ENCODE measurements at places on chromosomes 3 and 15. TPM values are rescaled to one million over a fixed set of nuclear protein-coding genes. Genes with fewer than 3 reads are reported as not detected.

GOLGA6L10 gene
- total RNA-seq = 4.0 TPM

GPR160 gene
- total RNA-seq = 16.7 TPM

TMIE gene
- 0.90 TPM for total RNA-seq

CCDC50 gene
- total RNA-seq = 22.0 TPM

PGBD4 gene
- total RNA-seq = 0.76 TPM

SLC12A1 gene
- total RNA-seq = 1.0 TPM

LACTB gene
- total RNA-seq = 15.6 TPM

SLCO2A1 gene
- total RNA-seq = 1.1 TPM

All from H1 (cell line).